ENCODE measurements at places on chromosomes 12 and 14.

DNA sequence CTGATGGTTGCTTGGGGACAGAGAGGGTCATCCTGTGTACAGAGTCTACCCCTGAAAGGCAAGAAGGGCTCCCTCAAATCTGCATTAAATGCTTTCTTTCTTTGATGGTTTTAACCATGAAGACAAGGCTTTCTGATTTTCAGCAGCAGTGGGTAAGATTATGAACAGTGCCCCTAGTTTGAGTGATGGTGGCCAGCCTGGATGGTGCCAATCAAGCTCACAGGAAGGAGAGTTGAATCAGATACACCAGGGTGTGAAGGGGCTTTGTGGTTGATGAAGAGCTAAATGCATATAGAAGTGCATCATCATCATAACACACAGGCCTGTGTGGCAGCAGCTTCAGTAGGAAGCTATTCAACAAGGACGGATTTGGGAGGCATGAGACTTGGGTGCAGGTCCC, 5.7 kb downstream of the KRT85 start:
- DNase-seq = no peak

DNA sequence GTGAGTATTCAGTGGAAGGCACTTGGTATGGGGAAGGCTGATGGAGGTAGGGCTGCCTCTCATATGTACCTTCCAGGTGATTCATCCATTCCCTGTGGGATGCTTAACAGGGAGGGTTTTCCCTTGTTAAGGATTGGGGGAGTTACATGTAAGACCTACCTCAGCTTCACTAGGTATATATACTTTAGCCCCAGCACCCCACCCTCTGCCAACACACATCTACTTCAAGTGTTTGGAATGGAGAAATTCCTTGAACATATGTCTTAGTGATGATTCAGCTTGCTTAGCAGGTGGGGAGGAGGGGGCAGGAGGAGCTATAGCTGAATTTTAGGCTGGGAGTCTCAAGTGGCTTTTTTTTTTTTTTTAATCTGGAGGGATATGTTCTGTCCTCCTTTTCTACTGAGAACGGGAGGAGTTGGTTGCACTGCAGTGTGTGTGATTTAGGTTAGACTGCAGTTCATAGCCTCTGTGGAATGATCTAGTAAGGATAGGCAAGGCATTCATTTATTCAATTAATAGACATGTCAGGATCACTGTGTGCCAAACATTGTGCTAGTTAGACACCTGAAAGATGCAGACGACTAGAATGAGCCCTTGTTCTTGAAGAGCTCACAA, 1.7 kb downstream of the PIP4K2C start:
- no peak for DNase-seq

DNA sequence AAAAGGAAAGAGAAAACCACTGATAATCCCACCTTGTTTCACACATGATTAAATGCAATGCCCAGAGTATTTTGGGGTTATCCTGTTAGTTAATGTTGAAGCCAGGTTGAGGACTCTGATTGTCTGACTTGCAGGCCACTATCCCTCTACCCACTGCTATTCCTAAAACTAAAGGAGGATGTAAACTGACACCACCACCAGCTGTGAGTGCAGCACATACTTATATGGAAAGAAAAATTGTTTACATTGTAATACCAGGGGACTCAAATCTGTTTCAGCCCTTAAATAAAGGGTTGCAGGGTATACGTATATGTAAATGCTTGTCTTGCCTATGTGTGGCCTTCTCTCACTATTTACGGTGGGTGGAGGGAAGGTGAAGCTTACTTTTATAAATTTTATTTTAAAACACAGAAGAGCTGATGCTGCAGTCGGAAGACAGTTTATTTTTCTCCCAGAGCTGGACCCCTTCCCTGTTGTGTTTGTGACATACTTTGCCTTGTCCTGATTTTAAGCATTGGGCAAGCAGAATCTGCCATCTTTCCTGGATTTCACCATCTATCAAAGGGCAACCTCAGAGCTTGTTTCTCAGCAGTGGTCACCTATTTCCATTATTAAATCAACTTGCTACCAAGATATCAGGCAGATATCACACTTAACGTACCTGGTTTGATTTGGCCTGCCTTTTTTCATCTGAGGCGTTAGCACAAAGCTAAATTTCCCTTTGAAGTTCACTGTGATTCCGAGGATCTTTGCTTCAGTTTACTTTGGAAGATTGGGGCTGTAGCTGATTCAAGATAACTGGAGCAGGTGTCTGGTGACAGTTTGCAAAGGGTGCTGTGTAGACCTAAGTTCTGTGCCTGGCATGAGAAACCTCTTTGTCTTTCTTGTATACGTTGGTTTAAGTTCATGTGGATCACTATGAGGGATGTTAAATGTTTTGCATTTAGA, 25.2 kb downstream of the DAAM1 start:
- DNase-seq = no peak

GRCh38 chr12:52369211-52369610, 1.9 kb upstream of the KRT85 start:
- DNase-seq = no peak

GRCh38 chr12:31859232-31859977, 99.8 kb upstream of the RESF1 start:
- DNase-seq = no peak

DNA sequence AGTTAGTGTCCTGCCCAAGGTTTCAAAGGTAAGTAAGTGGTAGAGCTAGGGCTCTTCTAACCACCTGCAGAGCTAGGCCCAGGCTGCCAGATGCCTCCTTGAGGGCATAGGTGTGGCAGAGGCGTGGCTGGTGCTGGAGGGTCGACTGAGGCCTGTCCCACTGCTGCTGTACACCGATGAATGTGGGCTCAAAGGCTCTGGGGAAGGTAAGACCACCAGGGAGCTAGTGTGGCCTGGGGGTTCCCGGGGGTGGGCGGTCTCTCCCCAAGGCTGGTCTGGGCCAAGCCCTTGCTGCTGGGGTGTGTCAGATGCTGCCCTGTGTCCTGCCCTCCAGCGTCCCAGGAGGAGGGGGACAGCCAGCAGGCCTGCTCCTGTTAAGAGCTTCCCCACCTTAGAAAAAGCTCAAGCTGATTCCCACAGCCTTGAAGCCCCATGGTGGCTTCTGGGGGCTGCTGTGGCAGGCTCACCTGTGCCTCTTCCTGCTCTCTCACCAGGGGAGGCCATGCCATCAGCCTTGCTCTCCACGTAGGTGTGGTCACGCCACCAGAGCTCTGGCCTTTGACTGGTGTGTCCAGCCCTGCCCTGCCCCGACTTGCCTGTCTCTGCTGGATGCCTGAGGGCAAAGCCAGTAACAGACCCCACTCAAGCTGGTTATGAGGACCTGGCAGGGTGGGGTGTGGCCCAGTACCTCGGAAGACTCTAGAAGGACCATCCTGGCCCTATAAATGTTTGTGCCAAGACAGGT, 36.8 kb downstream of the SH2B3 start:
- DNase-seq = no peak

- DNase-seq = no peak
These were observed 31.3 kb upstream of the SMUG1 start for GRCh38 chr12:54220092-54220557.

GRCh38 chr12:123150275-123150743, 581 bp downstream of the PITPNM2 start:
- no peak for DNase-seq

GRCh38 chr12:95385246-95386035, 88.5 kb upstream of the METAP2 start:
- DNase-seq = no peak

- no peak for DNase-seq
These were observed 1.1 kb upstream of the ACTR6 start for GRCh38 chr12:100199347-100200149.

- no peak for DNase-seq
These were observed 22.4 kb downstream of the FAM181A start for GRCh38 chr14:93949511-93950075.

DNA sequence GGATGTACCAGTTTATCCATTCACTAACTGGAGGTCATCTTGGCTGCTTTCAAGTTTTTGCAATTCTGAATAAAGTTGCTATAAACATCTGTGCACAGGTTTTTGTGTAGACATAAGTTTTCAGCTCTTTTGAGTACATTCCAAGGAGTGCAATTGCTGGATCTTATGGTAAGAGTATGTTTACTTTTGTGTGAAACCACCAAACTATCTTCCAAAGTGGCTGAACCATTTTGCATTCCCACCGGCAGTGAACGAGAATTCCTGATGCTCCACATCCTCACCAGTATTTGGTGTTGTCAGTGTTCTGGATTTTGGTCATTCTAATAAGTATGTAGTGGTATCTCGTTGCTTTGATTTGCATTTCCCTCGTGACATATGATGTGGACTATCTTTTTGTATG, 150.5 kb upstream of the BCL2L14 start:
- DNase-seq = no peak

GRCh38 chr14:36723530-36723929, 61.9 kb downstream of the PAX9 start:
- DNase-seq = no peak

GRCh38 chr12:78725951-78726580, 138.5 kb upstream of the SYT1 start:
- DNase-seq = no peak

DNA sequence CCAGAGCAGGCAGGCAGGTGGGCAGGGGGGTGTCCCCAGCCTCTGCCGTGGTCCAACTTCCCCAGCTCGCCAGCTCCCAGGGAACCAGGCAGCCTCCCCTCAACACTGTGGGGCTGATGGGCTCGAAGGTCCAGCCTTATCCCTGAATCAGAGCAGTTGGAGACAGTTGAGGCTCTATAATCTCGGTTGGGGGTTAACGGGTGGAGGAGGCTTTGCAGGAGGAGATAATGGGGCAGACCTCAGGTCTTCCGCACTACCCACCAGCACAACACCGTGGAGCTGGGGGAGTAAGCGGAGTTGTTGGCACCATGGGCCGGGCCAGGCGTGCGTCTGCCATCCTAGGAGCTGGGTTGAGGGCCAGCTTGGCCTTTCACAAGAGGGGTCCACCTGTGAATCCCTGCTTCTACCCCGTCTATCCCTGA, 13.9 kb upstream of the HDAC7 start:
- no peak for DNase-seq

DNA sequence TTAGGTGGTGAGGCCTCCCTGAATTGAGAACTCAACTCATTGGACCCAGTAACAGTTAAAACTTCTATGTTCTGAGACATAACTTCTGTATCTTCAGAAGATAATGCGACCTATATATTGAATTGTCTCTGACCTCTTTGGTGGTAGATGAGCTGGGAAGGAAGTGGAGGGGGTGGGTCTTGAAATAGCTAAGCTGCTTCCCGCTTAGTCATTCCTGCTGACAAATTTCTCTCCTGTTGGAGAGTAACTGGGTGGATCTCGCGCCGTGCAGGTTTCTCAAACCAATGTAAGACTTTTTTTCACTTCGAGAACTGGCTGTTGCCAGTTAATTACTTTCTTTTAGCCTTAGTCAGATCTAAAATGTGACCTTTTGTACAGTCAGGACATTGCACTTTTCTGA, 100.8 kb downstream of the PPHLN1 start:
- no peak for DNase-seq

DNA sequence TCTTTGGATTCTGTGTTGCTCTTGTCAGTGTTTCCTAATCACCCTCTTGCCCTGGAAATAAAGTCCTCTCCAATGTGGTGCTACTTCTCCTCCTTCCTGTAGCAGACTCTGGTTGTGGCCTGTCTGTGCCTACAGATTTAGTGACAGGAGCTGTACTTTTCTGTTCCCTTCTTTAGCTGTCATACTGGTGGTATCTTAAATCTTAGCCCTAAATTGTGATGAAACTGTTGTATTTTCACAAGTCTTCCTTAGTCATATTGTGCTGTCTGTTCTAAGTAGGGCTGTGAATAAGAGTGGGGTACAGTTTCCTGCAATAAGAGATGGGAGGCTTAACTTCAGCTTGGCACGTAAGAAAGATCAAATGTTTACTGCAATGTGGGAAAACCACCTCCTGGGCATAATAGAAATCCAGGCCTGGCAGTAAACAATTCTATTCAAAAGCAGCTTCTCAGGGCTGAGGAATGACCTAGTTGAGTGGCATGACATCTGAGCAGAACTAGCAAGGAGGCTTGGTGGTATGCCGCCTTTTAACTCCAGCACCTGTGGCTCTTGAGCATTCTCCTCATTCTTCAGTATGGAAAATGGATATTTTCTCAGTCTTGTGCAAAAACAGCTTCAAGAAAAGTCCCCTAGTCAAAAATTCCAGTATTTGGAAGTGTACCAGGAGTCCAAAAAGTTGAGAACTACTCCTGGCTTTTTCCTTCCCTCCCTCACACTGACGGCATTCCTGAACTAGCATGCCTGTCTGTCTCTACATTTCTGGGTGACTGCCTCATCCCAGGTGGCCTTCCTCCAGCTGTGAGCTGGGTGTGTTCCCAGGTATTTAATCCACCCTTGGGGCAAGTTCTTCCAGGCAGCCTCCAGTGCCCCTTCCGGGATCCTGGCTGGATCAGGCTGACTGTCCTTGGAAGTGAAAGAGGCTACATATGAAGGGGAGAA, 19.5 kb downstream of the ANO6 start:
- no peak for DNase-seq

GRCh38 chr12:48285751-48286650, 64.7 kb downstream of the ZNF641 start:
- DNase-seq = no peak

DNA sequence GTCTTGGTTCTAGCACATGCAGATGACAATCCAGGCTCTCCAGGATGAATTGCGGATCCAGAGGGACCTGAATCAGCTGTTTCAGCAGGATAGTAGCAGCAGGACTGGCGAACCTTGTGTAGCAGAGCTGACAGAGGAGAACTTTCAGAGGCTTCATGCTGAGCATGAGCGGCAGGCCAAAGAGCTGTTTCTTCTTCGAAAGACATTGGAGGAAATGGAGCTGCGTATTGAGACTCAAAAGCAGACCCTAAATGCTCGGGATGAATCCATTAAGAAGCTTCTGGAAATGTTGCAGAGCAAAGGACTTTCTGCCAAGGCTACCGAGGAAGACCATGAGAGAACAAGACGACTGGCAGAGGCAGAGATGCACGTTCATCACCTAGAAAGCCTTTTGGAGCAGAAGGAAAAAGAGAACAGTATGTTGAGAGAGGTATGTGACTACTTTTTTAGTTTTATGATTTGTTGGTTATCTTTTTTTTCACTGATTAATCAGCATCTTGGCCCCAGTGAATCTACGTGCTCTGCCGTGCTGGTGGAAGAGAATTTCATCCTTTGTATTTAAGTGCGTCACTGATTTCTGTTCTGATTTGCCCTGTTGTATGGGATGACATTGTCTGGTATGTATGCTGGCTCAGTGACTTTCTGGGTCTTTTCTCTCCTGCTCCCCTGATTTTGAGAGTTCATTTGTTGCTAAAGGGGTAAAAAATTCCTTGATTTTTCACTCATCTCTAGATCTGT, 92.3 kb downstream of the ERC1 start:
- DNase-seq = no peak

- no peak for DNase-seq
These were observed 5.0 kb upstream of the C1RL start for GRCh38 chr12:7114008-7114407.

- no peak for DNase-seq
These were observed 5.4 kb downstream of the CHURC1 start for GRCh38 chr14:64919618-64920017.

DNA sequence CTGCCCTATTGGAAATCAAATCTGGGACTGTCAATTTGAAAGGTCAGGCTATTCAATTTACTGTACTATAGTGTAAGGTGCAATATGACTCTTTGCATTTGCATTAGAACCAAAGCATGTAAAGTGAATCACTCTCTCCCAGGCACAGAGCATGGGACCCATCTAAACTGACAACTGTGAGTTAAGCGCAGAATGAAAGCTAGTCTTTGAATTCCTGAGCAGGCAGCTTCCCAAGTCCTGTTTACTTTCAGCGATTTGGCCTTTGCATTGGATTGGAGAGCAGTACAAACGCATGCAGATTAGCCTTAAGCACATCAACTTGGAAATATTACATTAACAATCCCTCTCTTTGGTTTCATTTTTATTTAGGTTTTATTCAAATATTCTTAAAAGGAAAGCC, 74.6 kb downstream of the RERG start:
- no peak for DNase-seq

GRCh38 chr12:56158926-56159461, 835 bp downstream of the MYL6 start:
- DNase-seq = no peak

Measured in GOT3 (cell line).